ENCODE measurements at places on chromosomes 5 and 9.
A peak's percentile ranks its signal among the peaks of the same experiment; 100 is the strongest.

DNA sequence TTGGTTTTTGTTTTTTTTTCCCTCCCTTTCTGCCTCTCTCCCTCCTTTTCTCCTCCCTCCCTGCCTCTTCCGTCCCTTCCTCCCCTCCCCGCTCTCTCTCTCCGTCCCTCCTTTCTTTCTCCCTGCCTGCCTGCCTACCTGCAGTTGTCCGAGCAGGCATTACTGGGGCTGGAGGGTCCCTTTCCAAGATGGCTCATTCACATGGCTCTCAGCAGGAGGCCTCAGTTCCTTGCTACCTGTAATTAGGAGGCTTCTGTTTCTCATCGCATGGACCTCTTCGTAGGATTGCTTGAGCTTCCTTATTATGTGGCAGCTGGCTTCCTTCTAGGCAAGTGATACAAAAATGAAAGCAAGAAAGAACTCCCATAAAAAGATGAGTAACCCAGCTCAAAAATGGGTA lies 8.0 kb downstream of the RGS3 start:
- no peaks in the 10 kb centered on the region for H3K36me3 ChIP-seq
- no peaks in the 10 kb centered on the region for H3K4me1 ChIP-seq
- no peak for DNase-seq

DNA sequence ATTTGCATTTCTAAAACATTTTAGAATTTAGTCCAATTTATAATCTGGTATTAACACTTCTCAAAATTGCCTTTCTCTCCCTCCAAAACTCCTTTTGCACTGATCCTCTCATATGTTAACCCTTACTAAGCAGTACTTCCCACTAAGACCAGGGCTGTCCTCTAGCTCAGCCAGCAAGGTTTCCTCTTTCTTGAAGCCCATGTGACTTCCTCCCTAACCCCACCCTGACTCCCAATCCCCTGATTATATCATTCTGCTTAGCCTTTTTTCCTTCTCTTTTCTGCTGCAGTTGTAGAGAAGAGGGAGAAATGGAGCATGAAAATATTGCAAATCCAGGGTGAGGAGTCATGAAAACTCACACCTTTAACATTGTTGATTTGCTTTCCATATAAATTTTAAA lies 241.7 kb downstream of the MCTP1 start:
- H3K27ac ChIP-seq = no peak overlapping the region
- H3K4me3 ChIP-seq = no peak overlapping the region
- H3K36me3 ChIP-seq = no peaks in the 10 kb centered on the region

- H3K4me1 ChIP-seq = no peaks in the 10 kb centered on the region
- DNase-seq = no peak
- no peak overlapping the region for H3K27ac ChIP-seq
- H3K36me3 ChIP-seq = no peaks in the 10 kb centered on the region
- no peak overlapping the region for H3K4me3 ChIP-seq
Observed at GRCh38 chr5:2370626-2371418, 380.7 kb downstream of the IRX2 start.

- H3K4me1 ChIP-seq = no peaks in the 10 kb centered on the region
- no peak for DNase-seq
- H3K27ac ChIP-seq = no peak overlapping the region
- no peaks in the 10 kb centered on the region for H3K36me3 ChIP-seq
Observed at GRCh38 chr5:90956511-90957097, 398.0 kb downstream of the ADGRV1 start.

GRCh38 chr9:134301387-134302129 lies 24.7 kb upstream of the RXRA start:
- H3K27ac ChIP-seq = peak overlapping the region; percentile 49
- DNase-seq = peak; percentile 79
- H3K4me1 ChIP-seq = peaks cover 27% of the 10 kb centered on the region

DNA sequence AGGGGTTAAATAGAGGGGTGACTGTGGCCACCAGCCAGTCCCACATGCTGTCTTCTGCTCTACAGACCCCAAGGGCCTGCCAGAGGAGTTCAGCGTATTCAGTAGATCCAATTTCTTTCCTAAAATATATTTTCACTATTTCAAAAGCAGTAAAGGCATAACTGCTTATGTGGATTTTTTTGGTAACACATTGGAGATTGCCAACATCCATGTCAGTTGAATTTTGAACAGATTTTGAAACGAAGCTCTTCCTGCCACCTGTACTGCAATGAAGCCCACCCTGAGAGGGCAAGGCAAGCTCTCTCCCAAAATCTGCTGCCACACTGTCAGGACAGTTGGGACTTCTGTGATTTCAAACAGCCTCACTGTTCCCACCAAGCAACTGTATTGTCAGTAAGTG lies 37.1 kb upstream of the SARDH start:
- H3K27ac ChIP-seq = no peak overlapping the region
- no peak for DNase-seq
- H3K36me3 ChIP-seq = no peaks in the 10 kb centered on the region
- no peak overlapping the region for H3K4me3 ChIP-seq

GRCh38 chr9:135559606-135560005 lies 1.9 kb upstream of the PAEP start:
- DNase-seq = no peak
- H3K4me1 ChIP-seq = no peaks in the 10 kb centered on the region
- no peaks in the 10 kb centered on the region for H3K27me3 ChIP-seq
- H3K27ac ChIP-seq = no peak overlapping the region
- H3K36me3 ChIP-seq = no peaks in the 10 kb centered on the region

- H3K36me3 ChIP-seq = no peaks in the 10 kb centered on the region
- no peaks in the 10 kb centered on the region for H3K4me1 ChIP-seq
- H3K4me3 ChIP-seq = no peak overlapping the region
- H3K27ac ChIP-seq = no peak overlapping the region
- DNase-seq = no peak
Observed at GRCh38 chr5:159249158-159249557, 13.9 kb upstream of the UBLCP1 start.

DNA sequence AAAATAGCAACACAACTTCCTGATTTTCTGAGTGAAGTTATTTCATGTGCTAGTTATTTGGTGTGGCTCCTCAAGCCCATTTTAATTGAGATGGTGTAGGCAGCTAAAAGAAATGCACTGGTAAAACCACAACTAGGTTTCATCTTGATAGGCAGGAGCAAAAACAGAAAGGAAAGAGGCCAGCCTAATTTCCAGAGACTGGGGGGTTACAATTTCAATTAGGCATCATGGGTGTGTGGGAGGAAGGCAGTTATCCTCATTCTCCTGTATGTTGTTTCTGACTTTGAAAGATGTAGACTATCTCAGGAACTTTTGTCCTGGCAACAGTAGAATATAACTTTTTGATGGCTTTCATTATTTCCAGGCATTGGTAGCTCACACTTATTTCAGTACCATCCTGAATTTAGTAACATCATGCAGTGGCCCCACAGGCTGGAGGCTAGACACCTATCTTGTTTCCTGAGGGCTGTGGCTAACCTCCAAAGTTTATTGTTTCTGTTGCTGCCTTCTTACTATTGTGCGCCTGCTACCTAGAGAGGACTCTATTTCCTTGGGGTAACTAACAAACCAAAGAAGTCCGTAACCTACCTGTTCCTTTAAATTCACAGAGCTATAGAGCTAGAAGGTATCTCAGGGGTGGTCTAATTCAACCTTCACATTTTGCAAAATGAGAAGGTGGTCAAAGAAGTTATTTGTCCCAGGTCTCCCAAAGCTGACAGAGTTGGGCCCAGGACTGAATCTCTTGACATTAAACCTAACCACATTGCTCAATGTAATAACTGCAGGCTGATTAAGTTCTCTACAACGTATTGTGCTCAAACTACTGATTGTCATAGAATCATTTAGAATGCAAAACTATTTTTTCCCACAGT lies 42.4 kb downstream of the FYB1 start:
- peaks cover 89% of the 10 kb centered on the region for H3K4me1 ChIP-seq
- H3K4me3 ChIP-seq = peak overlapping the region; percentile 86
- peaks cover 10% of the 10 kb centered on the region for H3K27me3 ChIP-seq
- peaks cover 27% of the 10 kb centered on the region for H3K36me3 ChIP-seq
- H3K27ac ChIP-seq = peak overlapping the region; percentile 90

GRCh38 chr9:15222313-15222712 lies 84.7 kb downstream of the TTC39B start:
- DNase-seq = no peak
- no peaks in the 10 kb centered on the region for H3K27me3 ChIP-seq
- peaks cover 60% of the 10 kb centered on the region for H3K4me1 ChIP-seq
- peaks cover 17% of the 10 kb centered on the region for H3K36me3 ChIP-seq
- H3K27ac ChIP-seq = no peak overlapping the region

DNA sequence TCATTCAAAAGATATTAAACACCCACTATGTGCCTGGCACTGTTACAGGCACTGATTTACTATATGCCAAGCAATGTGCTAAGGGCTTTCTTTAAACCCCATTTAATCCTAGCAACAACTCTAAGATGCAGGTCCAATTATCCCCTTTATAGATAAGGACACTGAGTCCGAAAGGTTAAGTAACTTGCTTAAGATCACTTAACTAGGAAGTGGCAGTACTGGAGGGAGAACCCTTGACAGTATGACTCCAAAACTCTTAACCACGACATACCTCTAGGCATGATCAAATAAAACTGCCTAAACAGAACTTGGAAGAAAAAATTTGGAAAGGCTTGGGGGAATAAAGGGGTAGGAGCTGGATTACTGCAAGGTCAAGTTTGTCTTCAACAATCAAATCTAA lies 1.7 kb downstream of the RAB14 start:
- H3K36me3 ChIP-seq = no peaks in the 10 kb centered on the region
- peaks cover 6% of the 10 kb centered on the region for H3K27me3 ChIP-seq
- peaks cover 69% of the 10 kb centered on the region for H3K4me1 ChIP-seq
- no peak for DNase-seq
- peak overlapping the region; percentile 94 for H3K27ac ChIP-seq
- H3K4me3 ChIP-seq = peak overlapping the region; percentile 94

- H3K36me3 ChIP-seq = no peaks in the 10 kb centered on the region
- H3K27me3 ChIP-seq = peaks cover 3% of the 10 kb centered on the region
Observed at GRCh38 chr5:1564182-1564748, 40.5 kb upstream of the LPCAT1 start.

- H3K27ac ChIP-seq = no peak overlapping the region
- no peak for DNase-seq
- peaks cover 9% of the 10 kb centered on the region for H3K27me3 ChIP-seq
- H3K36me3 ChIP-seq = no peaks in the 10 kb centered on the region
- no peak overlapping the region for H3K4me3 ChIP-seq
Observed at GRCh38 chr9:75880618-75881017, 9.9 kb upstream of the PCSK5 start.

GRCh38 chr5:156326718-156327259 lies at the start of gene SGCD:
Gene SGCD (plus strand): TSS chr5:156327164.
- no peak within 1 kb of the TSS for H3K4me3 ChIP-seq
- H3K27me3 ChIP-seq = no peaks in the 10 kb centered on the region
- H3K4me1 ChIP-seq = no peaks in the 10 kb centered on the region

DNA sequence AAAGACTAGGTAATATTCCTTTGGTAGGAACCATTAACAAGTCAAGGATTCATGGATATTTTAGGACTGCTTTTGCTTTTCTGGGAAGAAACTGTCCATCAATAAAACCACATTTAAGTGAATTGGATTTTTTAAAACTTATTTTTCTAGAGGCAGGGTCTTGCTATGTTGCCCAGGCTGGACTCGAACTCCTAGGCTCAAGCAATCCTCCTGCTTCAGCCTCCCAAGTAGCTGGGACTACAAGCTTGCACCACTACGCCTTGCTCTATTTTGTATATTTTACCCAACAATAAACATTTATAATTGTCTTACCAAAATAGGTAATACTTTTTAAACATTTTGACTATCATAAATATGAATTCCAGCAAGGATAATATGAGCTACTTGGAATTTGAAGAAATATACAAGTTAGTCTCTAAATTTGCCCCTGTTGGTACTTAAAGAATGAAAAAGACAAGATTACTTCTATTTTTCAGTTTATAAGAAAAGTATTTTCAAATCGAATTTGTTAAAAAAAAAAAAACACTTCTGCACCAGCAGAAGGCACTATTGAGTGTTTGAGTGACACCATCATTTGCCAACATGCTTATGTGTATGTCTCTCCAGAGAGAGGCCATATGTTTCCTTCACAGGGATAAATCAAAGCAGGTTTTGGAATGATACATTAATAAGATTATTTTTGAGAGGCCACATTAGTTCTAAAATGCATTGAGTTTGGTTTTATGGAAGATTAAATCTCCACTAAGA lies 60.0 kb upstream of the CARTPT start:
- peaks cover 24% of the 10 kb centered on the region for H3K36me3 ChIP-seq
- no peak for DNase-seq
- no peaks in the 10 kb centered on the region for H3K4me1 ChIP-seq
- H3K4me3 ChIP-seq = no peak overlapping the region
- H3K27ac ChIP-seq = no peak overlapping the region

- H3K27me3 ChIP-seq = no peaks in the 10 kb centered on the region
- no peak overlapping the region for H3K27ac ChIP-seq
- peaks cover 4% of the 10 kb centered on the region for H3K36me3 ChIP-seq
- peak; percentile 26 for DNase-seq
- no peak overlapping the region for H3K4me3 ChIP-seq
- no peaks in the 10 kb centered on the region for H3K4me1 ChIP-seq
Observed at GRCh38 chr9:133403766-133404453, 13.9 kb downstream of the REXO4 start.

DNA sequence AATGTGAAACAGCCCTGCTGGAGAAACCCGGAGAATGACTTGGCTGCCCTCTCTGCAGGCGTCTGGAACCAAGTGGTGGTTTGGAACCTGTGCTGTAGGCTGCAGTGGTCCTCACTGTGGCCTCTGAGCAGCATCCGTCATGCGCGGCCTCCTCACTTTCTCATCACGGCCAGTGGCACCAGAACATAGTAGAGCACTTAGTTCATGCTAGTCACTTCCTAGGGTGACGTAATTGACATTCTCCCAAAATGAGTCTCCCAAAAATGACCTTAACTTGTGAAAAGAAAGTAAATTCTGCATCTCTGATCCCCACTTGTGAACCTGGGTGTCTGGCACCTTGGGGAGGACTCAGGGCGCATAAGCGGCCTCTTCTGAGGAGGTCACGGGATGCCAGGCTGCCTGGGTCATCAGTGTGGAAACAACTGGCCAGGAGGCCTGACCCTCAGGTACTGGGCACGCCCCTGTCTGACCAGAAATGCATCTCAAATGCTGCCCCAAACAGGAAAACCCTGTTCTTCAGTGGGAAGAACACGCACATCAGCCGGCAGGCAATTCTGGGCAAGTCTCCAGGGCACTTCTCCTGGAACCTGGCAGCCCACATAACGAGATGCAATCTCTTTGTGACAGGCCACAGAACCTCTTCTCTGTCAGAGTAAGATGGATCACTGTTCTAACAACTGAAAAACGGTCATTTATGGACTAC lies 36.6 kb upstream of the SPTLC1 start:
- no peak overlapping the region for H3K4me3 ChIP-seq
- no peak for DNase-seq
- H3K4me1 ChIP-seq = no peaks in the 10 kb centered on the region
- H3K27ac ChIP-seq = no peak overlapping the region
- H3K36me3 ChIP-seq = no peaks in the 10 kb centered on the region

DNA sequence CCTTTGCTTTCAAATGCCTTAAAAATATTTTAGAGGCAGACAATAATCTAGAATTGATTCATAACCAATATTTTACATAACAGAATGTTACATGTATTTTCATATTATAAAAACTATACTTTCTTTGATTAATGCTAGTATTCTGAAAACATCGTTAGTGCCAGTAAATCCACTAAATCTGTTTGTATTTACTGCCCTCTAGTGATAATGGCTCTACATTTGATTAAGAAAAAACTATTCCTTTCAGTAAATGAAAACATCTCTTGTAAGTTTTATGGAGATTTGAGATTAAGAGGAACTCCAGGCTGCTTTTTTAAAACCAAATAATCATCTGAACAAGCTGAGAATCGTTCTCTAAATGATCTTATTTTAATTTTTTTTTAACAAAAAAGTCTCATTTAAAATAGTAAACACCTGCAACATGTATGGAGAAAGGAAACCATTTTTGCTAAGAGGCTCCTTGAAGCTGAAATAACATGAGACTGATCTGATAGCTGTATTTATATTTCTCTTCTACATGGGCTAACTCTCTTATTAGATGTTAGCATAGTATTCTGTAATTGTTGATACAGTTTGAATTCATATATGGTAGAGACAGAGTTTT lies 424.7 kb downstream of the RAB3C start:
- H3K27me3 ChIP-seq = peaks cover 13% of the 10 kb centered on the region
- no peak overlapping the region for H3K4me3 ChIP-seq
- no peak for DNase-seq
- H3K4me1 ChIP-seq = peaks cover 53% of the 10 kb centered on the region

Measured in immature natural killer cell (primary cell).